ENCODE measurements at places on chromosomes 2 and 18.

- DNase-seq: no peak
Observed at GRCh38 chr18:37508207-37508606, 57.4 kb downstream of the CELF4 start.

GRCh38 chr2:171540437-171540836 is 18.2 kb downstream of the CYBRD1 start:
- DNase-seq: no peak

DNA sequence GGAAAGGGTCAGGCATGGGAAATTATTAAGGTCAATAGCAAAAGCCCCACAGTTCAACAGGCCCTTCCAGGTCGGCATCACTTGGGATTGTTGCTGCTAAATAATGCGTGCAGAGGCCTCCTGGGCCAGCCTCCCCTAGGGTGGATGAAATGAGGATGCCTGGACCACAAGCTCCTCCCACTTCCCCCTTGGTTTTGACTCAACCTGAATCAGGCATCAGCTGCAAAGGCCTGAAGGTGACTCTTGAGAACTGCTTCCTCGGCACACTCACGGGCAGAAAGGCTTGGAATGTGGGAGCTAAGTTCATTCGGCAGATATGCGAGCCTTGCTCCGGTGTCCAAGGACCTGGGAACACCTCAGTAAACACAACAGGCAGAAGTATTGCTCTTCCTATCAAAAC is 69.3 kb downstream of the MBP start:
- no peak for DNase-seq

DNA sequence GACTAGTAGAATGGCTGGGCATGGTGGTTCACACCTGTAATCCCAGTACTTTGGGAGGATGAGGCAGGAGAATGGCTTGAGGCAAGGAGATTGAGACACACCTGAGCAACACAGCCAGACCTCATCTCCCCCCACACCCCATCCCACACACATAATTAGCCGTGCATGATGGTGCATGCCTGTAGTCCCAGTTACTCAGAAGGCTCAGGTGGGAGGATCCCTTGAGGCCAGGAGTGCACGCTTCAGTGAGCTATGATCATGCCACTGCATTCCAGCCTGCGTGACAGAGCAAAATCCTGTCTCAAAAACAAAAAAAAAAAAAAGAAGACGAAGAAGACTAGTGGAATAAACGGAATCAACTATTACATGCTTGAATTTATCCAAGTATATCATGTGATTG is 150.0 kb downstream of the STK39 start:
- peak; percentile 76 for DNase-seq

GRCh38 chr18:4582431-4583335 is 127.6 kb upstream of the DLGAP1 start:
- no peak for DNase-seq

GRCh38 chr2:235432741-235433520 is 60.9 kb upstream of the AGAP1 start:
- no peak for DNase-seq

DNA sequence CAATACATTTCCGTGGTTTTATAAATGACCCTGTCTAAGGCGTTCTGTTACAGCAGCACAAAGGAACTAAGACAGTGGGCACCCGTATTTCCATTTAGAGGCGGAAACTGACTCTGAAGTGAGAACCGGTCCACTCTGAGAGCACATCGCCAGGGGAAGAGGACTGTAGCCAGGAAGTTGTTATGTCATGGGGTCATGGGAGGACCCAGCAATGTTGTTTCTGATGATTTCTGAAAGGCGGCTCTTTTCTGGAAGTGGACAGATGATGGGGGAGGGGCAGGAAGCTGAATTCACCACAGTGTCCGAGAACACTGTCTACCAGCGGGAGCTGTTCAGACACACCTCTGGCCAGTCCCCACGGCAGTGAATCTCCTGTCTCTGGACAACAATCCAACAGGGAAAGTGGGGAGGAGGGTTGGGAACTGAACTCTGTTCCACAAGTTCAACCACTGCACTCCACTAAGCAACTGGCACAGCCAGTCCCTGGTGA is 2.1 kb upstream of the LRRFIP1 start:
- DNase-seq: no peak

DNA sequence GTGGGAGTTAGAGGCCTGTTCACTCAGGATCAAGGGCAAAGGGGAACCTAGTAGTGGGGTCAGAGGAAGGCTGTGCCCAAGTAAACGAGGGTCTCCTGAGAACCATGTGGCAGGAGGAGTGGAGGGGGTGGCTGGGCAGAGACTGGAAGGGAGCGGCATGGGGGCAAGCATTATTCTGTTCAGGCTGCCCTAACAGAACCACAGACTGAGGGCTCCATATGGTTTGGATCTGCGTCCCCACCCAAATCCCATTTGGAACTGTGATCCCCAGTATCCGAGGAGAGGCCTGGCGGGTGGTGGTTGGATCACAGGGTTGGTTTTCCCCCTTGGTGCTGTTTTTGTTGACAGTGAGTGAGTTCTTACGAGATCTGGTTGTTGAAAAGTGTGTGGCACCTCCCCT is 287.0 kb downstream of the PHLPP1 start:
- DNase-seq: no peak

Measured in RWPE2 (cell line).